ENCODE measurements at places on chromosomes 11 and 22. TPM values are rescaled to one million over a fixed set of nuclear protein-coding genes. Genes with fewer than 3 reads are reported as not detected.

The MMP27 gene
- polyA plus RNA-seq = not detected

The CENPM gene
- polyA plus RNA-seq = 12.2 TPM

The OR56A1 gene
- not detected for polyA plus RNA-seq

The GLB1L3 gene
- polyA plus RNA-seq = 2.6 TPM

The TMEM151A gene
- polyA plus RNA-seq = 50.9 TPM

The POU2AF1 gene
- 0.27 TPM for polyA plus RNA-seq

The BIK gene
- 1.1 TPM for polyA plus RNA-seq

The CAPN5 gene
- 43.1 TPM for polyA plus RNA-seq

The NOX4 gene
- polyA plus RNA-seq = 1.7 TPM

The MRGPRX4 gene
- polyA plus RNA-seq = not detected

The SLC22A8 gene
- 44.7 TPM for polyA plus RNA-seq

The UPK3A gene
- polyA plus RNA-seq = 0.42 TPM

The SVIP gene
- 16.1 TPM for polyA plus RNA-seq

The RTN4R gene
- 25.9 TPM for polyA plus RNA-seq

The ROBO3 gene
- polyA plus RNA-seq = 75.6 TPM

The MCHR1 gene
- 6.8 TPM for polyA plus RNA-seq

The ZNF280B gene
- polyA plus RNA-seq = 4.6 TPM

The PLAAT2 gene
- 0.35 TPM for polyA plus RNA-seq

The OR2D2 gene
- polyA plus RNA-seq = not detected

The CABP2 gene
- polyA plus RNA-seq = not detected

The AIFM3 gene
- 49.0 TPM for polyA plus RNA-seq

The P2RY2 gene
- 0.10 TPM for polyA plus RNA-seq

The NNMT gene
- polyA plus RNA-seq = 0.87 TPM

The RAB3IL1 gene
- 30.3 TPM for polyA plus RNA-seq

The MIOX gene
- not detected for polyA plus RNA-seq

The SHANK3 gene
- 32.2 TPM for polyA plus RNA-seq

Data from spinal cord (tissue), 10 donors.